Stimulated activated CD8-positive, alpha-beta memory T cell treated with anti-CD3 and anti-CD28 coated beads, Interleukin-7, amount 100 ng/mL, for 1 hour (primary cell): ENCODE measurements at places on chromosomes 3 and 15.

- DNase-seq, result no peak
Observed at GRCh38 chr3:51955175-51955892, at the start of gene GPR62. Gene GPR62 (plus strand): TSS chr3:51955381. CDS start chr3:51955653, 272 bp downstream.

- DNase-seq, result no peak
Observed at GRCh38 chr3:8345398-8345797, 156.2 kb upstream of the LMCD1 start.

DNA sequence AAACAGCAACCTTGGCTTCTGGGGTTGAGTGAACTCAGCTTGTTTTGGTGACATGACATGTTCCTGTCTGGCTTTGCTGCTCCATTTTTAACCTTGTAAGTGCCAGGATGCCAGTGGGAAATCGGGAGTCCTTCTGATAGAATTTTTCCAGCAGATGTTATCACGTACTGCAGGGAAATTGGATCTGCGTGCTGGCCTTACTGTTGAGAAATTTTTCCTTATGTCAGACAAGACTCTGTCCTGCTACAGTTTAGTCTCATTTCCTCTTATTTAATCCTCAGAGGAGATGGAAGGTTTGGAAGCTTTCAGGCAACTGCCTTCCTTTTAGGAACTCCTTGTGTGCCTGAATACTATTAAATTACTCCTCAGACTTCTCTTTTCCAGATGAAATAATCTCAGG lies 80.6 kb downstream of the PGPEP1L start:
- no peak for DNase-seq

GRCh38 chr3:165716592-165716991 lies 120.6 kb downstream of the BCHE start:
- DNase-seq, result no peak

DNA sequence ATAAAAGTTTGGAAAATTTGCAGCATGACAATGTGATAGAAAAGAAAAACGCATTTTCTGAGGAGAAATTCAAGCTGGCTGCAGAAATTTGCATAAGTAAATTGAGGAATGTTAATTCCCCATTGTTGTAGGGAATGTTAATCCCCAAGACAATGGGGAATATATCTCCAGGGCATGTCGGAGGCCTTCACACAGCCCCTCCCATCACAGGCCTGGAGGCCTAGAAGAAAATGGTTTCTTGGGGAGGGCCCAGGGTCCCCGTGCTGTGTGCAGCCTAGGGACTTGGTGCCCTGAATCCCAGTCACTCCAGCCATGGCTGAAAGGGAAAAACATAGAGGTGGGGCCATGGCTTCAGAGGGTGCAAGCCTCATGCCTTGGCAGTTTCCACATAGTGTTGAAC lies 101.1 kb downstream of the BOC start:
- DNase-seq, result no peak

- no peak for DNase-seq
Observed at GRCh38 chr3:98182196-98182595, 15.7 kb downstream of the OR5H15 start.

- peak; percentile 26 for DNase-seq
Observed at GRCh38 chr3:52533623-52534280, at the start of gene NT5DC2. Gene NT5DC2 (minus strand): TSS chr3:52533857. CDS start chr3:52533737, 120 bp downstream.

GRCh38 chr3:21020681-21021080 lies 730.3 kb downstream of the ZNF385D start:
- DNase-seq, result no peak

GRCh38 chr15:40242601-40243000 lies 3.7 kb downstream of the PAK6 start:
- no peak for DNase-seq

GRCh38 chr3:110697961-110698360 lies 373.7 kb upstream of the NECTIN3 start:
- DNase-seq, result no peak

DNA sequence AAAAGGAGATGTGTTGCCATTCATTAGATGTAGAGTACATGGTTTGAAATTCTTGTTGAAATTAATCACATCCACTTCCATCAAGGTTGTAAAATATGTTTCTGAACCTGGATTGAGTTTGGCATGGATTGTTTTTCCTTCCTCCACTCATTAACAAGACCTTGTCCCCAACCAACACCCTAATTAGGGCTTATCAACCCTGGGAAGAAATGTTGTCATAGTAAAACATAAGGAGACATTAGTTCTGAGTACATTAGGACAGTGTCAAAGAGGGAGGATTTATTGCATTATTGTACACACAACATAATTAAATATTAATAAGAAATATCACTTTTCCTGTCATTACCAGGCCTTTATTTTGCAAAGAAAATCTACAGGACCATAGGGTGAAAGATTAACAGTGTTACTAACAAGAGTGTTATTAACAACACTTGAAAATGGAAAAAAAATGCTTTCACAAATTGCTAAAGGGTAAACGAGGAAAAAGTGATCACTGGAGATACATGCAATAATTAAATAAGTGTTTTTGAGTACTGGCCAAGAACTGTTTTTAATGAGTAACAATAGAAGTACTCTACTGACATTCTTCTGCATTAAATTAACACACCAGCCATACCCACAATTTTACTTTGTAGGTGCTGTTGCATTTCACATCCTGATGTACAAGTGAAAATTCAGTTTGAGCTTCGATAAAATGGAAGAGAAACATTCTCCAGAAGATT lies 30.4 kb upstream of the WDR72 start:
- no peak for DNase-seq

DNA sequence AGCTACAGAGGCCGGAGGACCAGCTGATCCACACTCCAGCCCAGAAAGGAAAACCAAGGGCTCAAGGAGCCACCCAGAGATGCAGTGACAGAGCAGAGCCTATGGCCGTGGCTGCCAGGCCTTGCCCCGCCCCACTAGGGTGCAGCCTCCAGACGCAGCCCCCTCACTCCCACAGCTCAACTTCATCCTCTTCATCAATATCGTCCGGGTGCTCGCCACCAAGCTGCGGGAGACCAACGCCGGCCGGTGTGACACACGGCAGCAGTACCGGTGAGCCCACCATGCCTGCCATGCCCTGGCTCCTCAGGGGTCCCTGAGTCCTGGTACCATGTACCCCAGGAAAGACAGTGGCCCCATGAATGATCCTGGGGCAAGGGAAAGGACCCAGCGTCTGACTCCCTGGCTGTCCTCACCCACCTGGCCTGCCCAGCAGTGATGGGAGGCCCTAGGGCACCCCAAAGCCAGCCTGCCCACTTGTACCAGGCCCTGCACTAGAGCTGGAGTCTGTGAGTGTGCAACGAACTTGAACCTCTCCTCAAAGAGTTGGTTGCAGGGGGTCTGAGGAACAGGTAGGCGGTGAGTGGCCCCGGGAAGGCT lies 24.2 kb downstream of the PTH1R start:
- no peak for DNase-seq

GRCh38 chr3:64070704-64071103 lies 47.4 kb upstream of the PSMD6 start:
- no peak for DNase-seq

- DNase-seq, result no peak
Observed at GRCh38 chr15:77004189-77004588, 9.3 kb downstream of the PSTPIP1 start.

DNA sequence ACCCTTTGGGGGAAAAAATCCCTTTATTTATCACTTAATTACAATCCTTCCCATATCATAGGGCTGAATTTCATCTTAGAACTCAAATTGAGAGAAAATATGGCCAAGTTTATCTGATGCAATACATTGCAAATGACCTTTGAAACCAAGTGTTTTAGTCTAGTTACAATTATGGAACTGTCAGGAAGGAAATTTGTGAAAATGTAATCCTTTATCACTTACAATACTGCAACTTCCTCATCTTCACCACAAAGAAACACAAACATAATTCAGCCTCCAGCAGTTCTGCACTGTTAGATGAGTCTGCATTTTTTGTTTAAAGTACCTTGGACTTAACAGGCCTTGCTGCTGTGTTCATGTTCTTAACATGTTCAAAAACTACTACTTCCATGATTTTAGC lies 4.6 kb downstream of the CCPG1 start:
- DNase-seq, result no peak

DNA sequence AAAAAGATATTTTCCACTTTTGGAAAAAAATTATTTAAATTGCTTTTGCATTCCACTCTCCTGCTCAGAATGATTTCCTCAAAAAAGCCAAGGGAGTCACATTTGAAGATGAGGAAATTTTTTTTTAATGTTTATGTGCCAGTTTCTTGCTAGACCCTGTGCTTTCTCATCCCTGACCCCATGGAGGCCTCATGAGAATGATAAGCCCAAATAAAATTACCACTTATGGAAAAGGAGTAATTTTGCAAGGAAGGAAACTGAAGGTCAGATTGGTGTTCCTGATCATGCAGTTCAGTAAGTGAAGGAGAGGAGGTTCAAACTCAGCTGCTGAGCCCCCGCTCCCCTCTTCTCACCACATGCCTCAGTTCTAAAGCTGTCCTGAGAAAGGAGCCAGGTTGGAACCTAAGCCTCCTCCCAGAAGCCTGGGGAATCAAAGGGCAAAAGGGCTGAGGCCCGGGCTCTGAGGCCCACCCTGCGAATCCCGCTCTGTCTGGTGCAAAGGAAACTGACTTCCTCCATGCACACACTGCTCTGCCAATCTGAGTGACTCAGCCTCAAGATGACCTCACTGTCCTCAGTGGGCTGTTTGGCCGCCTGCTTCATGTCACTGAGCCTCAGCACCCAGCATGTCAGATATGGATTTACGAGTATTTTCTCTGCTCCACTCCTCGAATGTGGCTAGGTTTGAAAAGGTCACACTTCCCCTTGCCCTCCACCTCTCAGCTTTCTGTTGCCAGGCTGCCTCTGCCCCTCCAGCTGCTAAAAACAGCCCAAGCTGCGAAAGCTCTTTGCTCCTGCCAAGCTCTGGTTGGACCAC lies 56.9 kb upstream of the FLNB start:
- DNase-seq, result no peak

DNA sequence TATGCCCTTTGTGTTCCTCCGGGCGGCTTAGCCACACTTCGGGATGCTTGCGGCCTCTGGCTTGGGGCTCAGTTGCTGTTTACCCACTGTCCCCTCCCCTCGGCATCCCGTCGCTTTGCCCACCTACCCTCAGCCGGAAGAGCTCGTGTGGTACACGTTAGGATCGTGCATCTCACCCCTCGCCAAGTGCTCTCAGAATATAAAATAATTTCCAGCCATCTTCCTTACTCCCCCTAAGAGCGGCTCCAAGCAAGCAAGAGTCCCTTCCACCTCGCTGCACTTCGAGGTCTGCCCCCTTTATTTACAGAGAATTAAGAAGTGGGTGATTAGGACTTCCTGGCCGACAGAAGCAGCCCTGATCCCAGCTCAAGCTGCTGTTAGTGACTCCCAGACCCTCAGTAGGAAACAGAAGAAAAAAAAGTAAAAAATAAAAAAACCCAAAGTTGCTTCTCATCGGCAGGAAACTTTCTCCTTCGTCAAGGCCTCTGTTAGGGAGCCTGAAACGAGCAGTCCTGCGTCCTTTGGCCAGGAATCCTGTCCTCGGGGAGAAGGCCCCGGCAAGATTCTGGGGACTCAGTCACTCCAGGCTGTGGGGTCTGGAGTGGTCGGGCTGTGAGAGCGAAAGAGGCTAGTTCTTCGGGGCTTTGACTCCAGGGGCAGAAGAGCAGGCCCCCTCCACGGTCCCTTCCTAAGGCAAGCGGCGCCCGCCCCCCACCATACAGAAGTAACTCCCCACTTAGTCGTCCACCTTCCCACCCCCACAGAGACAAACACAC lies 3.0 kb downstream of the MEIS2 start:
- DNase-seq, result no peak

GRCh38 chr15:31463521-31464102 lies 137.0 kb downstream of the KLF13 start:
- no peak for DNase-seq

GRCh38 chr15:63212050-63213004 lies 22.9 kb downstream of the RAB8B start:
- DNase-seq, result no peak
